ENCODE measurements at places on chromosomes 6 and 20.

DNA sequence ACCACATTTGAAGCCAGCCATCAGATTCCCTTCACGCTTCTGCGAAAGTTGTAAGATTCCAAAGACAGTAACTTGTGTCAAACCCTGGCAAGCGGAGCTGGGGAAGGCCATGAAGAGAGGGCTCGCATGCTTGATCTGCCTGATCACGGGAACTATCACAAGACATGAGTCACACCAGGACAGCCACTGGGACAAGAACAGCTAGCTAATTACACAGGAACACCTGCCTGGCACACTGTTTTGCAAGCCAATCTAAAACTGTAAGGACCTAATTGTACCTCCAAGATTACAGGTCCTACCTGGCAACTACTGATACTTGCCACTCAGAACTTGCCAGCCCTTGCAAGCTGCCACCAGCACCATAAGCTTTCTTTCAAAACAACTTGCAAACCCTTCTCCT is 289.3 kb downstream of the KIF16B start:
- DNase-seq, result no peak

- DNase-seq, result no peak
These were observed 37.5 kb upstream of the BEND3 start for GRCh38 chr6:107152638-107153430.

DNA sequence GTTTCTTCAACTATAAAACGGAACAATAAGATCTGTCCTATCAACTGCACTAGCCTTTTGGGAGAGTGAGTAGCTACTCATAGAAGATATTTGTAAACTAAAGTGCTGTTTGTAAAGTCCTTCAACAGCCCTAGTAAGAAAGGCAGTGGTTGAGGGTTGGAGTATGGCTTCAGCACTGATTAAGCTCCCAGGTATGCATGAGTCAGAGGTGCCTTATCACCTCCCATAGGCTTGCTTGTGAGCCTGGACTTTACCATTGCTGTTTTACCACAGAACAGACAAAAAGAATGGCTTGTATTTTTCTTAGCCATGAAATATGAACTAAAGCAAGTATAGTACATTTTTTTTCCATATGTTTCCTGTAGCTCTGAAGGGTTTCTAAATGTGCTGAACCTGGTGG is 44.1 kb downstream of the SAMD3 start:
- no peak for DNase-seq

DNA sequence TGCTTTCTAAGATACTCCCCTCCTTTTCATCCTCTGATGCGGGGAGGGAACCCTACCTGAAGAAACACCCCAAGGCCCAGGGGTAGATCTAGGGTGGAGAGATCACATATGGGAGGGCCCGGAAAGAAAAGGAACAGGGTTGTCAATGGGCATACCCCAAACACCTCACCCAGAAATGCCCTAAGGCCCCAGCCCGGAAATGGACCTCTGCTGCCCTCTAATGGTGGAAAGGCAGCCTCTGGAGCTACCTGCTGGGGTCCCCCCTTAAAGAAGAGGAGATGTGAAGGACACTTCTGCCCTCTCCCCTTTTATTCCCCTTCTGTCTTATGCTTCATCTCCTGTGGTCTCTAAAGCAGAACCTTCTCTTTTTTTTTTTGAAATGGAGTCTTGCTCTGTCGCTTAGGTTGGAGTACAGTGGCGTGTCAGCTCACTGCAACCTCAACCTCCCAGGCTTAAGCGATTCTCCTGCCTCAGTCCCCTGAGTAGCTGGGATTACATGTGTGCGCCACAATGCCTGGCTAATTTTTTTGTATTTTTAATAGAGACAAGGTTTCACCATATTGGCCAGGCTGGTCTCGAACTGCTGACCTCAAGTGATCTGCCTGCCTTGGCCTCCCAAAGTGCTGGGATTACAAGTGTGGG is 458 bp upstream of the ARMC12 start:
- DNase-seq, result peak; percentile 78

GRCh38 chr6:131950767-131951575 is at the start of gene CCN2:
Gene CCN2 (minus strand): TSS chr6:131951372. CDS start chr6:131951172, 200 bp downstream.
- no peak for DNase-seq

- no peak for DNase-seq
These were observed 227.5 kb upstream of the RAB32 start for GRCh38 chr6:146316175-146316495.

DNA sequence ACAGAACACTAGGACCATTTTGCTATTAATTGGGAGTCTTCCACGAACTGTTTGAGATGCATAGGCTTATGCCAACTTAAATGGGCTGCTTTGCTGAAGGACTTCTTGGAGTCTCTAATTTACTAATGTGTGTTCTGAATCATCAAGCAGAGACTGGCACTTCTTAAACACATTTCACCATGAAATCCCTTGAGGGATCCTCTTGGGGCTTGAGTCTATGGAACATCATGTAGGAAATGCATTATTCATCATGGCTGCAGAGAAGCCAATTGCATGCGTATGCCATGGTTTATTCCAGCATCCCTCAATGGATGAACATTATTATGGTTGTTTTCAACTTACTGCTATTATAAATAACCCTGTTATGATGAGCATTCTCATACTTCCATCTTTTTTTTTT is 73.4 kb downstream of the FGD2 start:
- DNase-seq, result no peak

GRCh38 chr20:19047040-19047950 is 165.1 kb upstream of the SLC24A3 start:
- DNase-seq, result no peak

DNA sequence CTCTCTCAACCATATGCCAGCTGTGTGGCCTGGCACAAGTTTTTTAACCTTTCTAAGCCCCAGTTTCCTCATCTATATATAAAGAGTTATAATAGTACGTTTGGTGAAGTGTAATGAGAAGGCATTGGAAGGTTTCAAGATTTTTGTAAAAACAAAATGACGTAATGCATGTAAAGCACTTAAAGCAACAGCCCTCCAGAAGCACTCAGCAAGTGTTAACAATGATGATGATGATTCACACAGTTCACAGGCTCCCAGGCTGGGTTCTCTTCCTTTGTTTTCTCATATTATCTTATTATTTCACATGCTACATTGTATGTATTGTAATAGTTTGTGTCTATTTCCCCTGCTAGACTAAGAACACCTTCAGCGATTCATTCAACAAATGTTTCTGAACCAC is 6.2 kb downstream of the CEP250 start:
- no peak for DNase-seq

GRCh38 chr6:23410439-23410838 is 715.6 kb upstream of the NRSN1 start:
- DNase-seq, result no peak

GRCh38 chr6:69680302-69680701 is 116.5 kb downstream of the LMBRD1 start:
- DNase-seq, result no peak

GRCh38 chr6:157575436-157576145 is 194.6 kb downstream of the ZDHHC14 start:
- DNase-seq, result no peak

DNA sequence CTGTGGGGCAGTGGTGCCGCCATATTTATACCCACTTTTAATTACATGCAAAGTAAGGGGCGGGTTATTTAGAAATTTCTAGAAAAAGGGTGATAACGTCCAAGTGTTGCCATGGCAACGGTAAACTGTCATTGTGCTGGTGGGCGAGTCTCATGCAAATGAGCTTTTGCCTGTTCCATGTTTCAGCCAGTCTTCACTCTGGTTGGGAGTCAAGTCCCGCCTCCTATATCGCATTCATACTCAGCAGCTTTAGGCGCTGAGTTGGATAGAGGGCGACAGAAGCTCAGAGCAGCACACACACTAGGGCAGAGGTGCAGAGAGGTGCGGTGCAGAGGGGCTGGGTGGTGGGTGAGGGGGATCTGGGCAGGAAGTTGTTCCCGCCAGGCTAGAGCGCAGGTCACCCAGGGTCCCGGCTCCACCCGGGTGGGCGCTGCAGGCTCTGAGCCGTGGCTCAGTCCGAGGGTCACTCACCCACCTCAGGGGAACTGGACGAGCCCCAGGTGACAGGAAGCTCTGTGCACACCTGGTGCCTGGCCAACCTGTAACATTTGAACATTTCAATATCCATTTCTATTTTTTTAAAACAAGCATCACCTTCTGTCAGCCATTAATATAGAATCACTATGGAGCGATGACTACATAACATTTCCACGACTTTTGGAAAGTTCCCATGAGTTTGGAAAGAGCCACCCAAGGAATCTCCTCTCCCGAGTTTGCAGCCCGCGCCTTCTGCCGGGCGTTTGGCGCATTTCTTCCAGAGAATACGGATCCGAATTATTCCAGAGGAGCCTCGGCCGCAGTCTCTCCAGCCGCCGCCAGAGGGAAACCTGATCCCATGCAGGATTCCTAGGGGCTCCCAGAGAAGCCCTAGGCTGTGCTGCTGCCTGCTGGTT is 89.1 kb upstream of the PHACTR3 start:
- DNase-seq, result no peak

DNA sequence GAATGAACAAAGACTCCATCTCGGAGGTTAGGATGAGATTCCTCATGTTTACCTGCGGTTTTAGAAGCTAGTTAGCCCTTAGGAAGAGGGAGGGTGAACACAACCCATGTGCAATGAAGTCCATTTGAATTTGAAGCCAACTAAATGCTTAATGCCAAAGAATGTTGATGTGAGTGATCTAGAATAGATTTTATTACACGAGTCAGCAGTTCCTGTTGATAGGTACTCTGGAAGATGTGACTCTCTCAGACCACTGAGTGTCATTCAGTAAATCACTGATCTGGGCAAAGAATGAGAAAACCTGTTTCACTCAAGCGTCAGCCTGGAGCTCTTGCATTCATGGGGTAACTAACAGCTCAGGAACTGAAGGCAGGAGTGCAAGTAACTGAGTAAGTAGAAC is 106.3 kb downstream of the TBC1D7 start:
- DNase-seq, result no peak

DNA sequence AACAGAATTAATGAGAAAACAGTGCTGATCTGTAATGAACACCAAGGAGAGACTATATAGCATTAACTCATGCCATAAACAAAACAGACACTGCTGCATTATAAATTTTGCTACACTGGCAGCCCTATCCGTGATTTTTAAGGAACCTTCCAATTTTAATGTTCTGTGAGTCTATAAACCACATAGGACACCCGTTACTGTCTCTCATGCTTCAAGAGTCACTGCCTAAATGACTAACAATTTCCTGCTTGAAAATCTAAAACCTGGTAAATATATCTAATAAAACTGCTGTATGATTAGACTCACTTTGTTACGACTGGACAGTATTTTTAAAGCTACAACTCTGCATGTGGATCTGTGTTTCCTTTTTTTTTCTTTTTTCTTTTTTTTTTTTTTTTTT is 8.7 kb downstream of the CHD6 start:
- no peak for DNase-seq

DNA sequence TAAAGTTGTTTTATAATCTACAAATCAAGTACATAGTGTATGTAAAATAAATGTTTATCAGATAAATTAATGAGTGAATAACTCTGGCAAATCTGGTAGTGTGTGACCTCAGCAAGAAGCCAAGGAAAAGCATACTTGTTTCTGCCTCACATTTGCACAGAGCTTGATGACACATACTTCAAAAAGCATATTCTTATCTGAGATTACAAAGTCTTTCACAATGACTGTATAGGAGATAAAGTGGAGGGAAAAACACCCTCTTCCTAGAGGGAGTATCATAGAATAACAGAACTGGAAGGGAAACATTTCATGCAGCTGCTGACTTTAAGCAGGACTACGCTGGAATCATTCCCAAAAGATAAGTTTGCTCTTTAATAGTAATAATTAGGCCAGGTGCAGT is 28.1 kb upstream of the AKAP7 start:
- DNase-seq, result no peak

- DNase-seq, result no peak
These were observed 128.6 kb downstream of the SCAF8 start for GRCh38 chr6:154861825-154862224.

DNA sequence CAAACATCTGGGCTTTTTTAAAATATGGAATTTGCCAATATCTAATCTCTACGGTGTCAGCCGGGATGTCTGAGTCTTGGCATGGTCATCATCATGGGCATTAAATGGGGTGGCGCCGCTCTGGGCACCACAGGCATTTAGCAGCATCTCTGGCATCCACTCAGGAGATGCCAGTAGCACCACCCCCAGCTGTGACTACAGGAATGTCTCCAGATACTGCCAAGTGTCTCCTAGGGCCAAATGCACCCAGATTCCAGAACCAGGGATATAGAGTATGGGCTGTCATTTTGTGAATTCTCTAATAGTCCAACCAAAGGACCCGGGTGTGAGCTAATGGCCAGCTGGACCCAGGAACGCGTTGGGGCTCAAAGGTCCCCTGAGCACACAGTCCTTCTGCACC is 361.0 kb downstream of the TAF4 start:
- DNase-seq, result no peak

- DNase-seq, result no peak
These were observed 30.0 kb downstream of the MYH7B start for GRCh38 chr20:34985461-34986310.

DNA sequence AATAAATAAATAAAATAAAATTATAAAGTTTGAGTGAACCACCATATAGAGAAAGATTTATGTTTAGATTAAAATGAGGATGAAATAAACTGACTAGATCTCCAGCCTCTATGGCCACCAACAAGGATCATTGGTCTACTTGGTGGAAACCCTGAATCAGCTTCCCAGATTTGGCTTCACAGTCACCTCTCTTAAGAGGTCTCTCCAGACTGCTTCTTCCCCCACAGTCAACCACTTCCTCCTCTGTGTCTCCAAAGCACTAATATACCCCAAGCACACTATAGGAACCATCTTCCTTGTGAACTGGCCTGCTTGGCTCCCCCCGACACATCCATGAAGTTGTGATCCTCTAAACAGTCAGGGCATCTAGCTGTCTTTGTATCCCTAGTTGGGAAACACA is 529.6 kb upstream of the RNF217 start:
- DNase-seq, result no peak

- no peak for DNase-seq
These were observed 15.0 kb upstream of the ZNF76 start for GRCh38 chr6:35244551-35244950.

- DNase-seq, result no peak
These were observed 20.9 kb downstream of the DEF6 start for GRCh38 chr6:35318196-35319171.

- no peak for DNase-seq
These were observed 11.8 kb downstream of the BCAS1 start for GRCh38 chr20:54058420-54059139.

DNA sequence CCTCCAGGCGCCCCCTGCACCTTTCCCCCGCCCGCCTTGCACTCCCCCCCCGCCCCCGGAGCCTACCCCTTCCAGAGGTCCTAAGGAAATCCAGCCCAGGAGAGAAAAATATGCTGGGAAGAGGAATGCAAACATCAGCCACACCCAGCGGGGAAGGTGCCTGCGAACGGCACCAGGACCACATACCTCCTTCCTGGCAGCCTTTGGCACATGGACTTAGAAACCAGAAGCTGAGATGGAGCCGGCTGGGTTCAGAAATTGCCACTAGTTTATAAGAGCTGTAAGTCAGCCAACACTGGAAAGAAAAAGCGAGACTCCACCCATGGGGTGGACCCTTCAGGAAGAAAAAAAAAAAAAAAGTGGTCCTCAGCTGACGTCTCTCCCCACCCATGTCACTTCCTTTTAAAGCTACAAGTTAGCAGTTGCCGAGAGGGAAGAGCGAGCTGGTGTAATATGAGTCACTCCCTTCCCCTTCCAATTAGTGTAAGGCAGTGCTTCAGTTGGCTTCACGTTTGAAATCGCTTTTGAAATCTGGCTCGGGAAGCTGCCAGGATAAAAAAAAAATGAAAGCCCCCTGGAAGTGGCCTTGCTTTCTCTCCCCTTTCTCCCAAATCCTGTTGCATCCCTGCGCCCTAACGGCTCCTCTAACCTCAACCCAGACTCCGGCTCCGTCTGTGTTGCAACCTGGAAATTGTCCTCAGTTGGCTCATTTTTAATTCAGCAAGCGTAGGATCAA is at the start of gene AGPAT4:
Gene AGPAT4, minus strand, starts transcription at position 310 of the 736 bp plus-strand sequence. CDS start 41,848 bp downstream, outside the sequence.
- peak; percentile 29 for DNase-seq

- DNase-seq, result no peak
These were observed 78.0 kb downstream of the MDGA1 start for GRCh38 chr6:37619641-37620040.

Measured in activated CD8-positive, alpha-beta memory T cell treated with anti-CD3 and anti-CD28 coated beads for 4 hours (primary cell).